ENCODE measurements at places on chromosomes 12 and 14. TPM values are rescaled to one million over a fixed set of nuclear protein-coding genes. Genes with fewer than 3 reads are reported as not detected.

DNA sequence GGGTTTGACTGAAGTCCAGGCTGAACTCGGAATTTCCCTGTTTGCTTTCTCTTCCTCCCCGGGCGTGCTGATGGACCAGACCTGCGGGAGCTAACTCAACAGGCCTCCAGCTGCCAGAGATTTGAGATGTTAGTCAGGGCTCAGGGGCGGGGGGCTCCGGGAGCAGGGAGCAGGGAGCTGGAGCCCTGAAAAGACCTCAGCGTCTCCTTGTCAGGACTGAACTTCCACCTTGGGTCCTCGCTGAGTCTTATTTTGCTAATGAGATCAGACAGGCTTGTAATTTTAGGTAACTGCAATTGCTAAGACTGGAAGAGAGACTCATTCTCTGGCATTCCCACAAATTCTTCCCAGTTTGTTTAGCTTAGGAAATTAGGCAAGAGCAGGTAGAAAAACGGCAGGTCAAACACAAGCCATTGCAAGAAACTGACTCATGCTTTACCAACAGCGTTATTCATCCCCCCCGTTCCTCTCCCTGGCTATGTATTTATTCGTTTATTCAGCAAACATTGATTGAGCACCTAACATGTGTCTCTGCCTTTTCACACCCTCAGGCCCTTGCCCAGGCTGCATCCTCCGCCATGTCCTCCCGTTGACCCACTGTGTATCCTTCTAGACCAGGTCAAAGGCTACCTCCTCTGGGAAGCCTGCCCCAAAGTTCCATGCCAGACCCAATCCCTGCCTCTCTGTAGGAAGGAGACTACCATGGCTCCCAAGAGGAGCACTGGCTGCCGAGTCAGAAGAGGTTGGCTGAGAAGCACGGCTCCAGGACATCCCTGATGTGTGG is 80.4 kb upstream of the DIO3 start:
- no peak for DNase-seq

GRCh38 chr14:104883681-104884361 is 18.8 kb downstream of the CEP170B start:
- no peak for DNase-seq

DNA sequence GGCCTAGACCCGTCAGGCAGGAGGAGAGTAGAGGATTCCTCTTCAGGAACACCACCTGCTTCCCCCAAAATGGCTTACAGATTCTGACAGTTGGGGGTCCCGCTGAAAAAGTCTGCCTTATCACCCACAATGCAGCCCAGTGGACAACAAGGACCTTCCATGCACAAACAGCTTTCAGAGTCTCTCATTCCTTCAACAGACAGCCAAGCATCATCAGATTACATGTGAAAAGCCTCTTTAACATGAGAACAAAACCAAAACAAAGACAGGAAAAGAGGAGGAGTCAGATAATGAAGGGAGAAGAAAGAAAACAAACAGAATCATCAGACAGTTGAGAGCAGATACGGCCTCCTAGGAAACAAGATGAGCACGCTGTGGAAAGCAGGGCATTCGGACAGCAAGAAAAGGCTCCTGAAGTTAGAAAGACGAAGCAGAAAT is 18.3 kb downstream of the KCTD10 start:
- DNase-seq: no peak

GRCh38 chr12:66902020-66902419 is 223.1 kb upstream of the GRIP1 start:
- DNase-seq: no peak

DNA sequence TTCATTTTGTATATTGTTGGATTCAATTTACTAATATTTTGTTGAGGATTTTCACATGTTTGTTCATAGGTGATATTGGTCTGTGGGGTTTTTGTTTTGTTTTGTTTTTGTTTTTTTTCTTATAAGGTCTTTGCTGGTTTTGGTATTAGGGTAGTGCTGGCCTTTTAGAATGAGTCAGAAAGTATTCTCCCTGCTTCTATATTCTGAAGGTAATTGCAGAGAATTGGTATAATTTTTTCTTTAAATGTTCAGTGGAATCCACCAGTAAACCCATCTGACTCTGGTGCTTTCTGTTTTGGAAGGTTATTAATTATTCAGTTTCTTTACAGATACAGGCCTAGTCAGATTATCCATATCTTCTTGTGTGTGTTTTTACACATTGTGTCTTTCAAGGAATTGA is 8.9 kb downstream of the TOGARAM1 start:
- DNase-seq: no peak

DNA sequence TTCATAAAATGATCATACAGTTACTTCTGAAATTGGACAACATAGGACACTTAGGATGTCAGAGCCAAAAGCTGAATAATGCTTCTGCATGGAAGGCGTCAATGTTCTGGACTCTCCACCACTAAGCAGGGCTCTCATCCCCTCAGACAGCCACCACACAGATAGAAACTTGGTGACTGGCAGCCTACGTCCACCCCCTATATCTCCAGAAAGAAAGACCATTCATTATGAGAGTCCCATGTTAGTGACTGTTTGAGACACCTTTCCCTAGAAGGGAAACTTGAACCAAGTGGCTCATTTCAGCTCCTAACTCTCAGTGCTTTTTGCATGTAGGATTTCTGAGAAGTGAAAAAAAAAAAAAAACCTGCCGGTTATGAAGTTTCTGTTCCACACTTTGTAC is 251.0 kb upstream of the FKBP4 start:
- DNase-seq: no peak

GRCh38 chr12:9925705-9926393 is 6.3 kb downstream of the CLEC2A start:
- peak; percentile 31 for DNase-seq

GRCh38 chr12:94718114-94718513 is 67.8 kb upstream of the TMCC3 start:
- no peak for DNase-seq

- DNase-seq: no peak
These were observed 67.1 kb downstream of the PPFIA2 start for GRCh38 chr12:81692008-81692407.

DNA sequence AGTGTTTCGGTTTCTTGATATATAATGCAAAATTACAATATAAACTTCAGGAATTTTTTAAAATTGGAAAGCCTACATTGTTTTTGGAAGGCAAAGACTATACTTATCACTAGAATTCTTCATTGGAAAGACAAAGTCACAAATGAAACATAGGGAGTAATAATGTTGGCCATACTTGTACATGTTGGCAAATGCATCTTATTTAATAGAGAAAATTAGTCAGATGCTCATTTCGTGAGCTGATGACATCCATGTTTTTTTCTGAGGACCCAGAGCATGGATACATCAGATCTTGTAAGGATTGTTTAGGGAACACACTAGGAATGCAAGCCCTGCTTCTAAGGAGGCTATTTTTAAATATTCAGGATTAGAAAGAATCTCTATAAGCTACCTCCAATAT is 4.6 kb upstream of the SLC15A5 start:
- DNase-seq: no peak

DNA sequence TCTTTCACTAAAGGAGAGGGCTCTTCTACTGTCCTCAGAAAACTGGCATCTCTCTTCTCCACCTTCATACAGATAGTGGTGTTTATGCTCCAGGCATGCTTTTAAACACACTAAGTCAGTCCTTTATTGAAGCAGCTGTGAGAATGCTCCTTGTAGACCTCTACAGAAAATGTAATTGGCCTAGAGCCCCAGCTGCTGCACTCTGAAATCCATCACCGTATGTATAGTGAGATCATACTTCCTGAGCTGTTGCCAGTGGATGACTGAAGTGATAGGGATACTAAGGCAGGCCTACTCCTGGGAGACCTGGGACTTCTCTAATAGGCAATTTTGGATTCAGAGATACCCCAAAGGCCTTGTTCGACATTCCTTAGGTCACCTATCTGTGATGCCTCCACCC is 535.4 kb downstream of the RPS29 start:
- peak; percentile 72 for DNase-seq

- no peak for DNase-seq
These were observed 23.0 kb upstream of the BATF start for GRCh38 chr14:75499084-75499875.

DNA sequence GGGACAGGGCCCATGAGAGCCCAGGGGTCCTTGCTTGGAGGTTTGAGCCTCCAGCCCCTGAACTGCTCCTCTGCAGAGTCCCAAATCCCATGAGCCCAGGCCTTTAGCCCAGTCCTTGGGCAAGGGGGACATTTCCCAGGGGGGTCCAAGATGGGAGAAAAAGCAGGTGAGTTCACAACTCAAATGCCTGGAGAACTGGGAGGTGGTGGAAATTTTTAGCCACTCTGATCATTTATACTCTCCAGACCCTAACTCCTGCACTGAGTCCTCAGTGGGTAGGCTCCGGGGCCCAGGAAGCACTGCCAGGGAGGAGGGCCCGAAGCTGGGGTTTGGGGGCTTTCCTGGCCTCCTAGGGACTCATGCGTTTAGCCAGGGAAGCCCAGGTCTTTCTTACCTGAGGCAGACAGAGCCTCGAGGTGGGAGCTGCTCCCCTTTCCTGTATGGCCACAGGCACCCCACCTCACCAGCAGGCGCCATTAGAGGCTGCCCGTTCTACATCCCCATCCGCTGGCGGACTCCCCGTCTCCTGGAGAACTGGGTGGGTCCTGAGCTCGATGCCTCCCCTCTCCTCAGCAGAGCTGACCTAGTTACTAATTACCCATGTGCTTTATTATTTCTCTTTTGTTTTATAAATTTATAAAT is 998 bp downstream of the HNF1A start:
- DNase-seq: no peak

GRCh38 chr12:82089369-82090121 is 268.6 kb downstream of the CCDC59 start:
- no peak for DNase-seq

DNA sequence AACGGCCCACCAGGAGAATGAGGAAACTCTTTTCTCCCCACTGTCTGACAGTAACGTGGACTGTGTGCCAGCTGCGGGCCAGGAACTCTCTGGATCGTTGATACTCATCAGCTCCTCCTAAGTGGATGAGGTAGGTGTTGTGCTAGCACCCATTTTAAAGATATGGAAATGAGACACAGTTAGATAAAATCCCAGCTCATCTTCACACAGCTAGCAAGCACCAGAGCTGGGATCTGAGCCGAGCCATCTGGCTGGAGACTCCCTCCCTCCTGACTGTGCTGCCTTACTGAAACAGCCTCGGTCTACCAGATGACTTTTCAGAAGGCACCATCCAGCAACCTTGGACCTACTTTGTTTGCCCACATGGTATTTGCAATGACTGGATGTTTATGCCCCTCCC is 49.2 kb downstream of the TMEM132D start:
- DNase-seq: peak; percentile 27

DNA sequence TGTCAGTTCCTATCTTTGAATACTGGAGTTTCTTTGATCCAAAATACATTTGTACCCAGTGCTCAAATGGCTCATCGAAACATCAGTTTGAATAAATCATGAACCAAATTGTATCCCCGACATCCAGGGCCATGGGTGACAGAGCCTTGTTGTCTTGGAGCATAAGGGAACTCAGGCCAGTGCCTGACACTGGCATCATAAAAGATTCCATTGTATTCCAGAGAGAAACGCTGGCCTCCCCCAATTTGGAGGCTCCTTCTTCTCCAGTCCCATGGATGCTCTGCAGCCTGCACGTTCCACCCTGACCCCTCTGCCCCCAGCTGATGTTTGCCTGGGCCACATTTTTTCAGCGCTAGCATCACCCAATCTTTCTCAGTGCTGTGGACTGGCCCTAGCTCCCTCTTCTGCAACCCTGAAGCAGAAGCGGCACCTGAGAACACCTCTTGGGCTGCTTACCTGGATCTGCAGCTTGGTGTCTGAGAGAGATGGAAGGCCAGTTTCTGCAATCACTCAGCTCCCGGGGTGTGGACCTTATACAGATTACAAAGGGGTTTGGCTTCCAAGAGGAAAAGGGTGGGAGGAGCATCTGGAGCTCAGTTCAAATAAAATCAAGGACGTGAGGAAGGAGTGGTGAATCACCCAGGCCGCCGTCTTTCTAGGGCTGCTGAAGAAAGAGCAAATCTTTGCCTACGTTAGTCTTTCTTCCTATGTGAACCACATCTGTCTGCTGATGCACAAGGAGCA is at the start of gene RNASE1:
TSS of gene RNASE1 (minus strand) at position 504 of the 744 bp plus-strand sequence. CDS start 776 bp downstream, outside the sequence.
- DNase-seq: no peak

DNA sequence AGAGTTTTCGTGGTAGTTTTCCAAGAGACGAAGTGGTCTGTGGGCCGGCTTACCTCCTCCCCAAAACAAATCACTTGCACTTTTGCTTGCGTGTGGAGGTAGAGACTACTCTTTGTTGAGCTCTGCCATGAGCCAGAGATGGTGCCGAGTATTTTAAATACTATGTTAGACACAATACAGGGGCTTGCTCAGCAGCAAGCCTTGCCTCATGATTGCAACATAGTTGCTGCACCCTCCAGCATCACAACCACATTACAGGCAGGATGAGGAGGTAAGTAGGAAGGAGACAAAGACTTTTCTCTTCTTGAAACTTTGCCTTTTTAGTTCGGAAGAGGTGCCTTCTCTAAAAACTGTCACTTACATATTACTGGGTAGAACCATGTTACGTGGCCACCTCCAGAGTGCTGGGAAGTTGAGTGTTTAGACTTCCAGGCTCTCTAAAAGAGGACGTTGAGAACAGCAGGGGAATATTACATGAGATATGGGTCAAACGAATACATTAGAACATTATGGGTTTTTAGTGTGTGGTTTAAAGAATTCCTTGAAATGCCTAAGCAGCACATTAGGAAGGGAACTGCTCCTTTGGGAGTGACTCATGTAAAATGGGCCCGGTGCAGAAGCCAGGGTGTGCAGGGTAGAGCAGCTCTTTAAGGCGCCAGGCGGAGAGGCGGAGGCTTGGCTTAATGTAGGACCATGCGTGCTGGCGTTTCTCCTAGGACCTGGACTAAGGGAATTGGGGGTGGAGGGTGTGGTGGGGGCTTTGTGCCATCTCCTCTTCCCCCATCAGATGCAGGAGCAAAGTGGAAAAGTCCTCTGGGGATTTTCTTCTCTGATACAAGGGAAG is 110.6 kb upstream of the PRMT8 start:
- no peak for DNase-seq

DNA sequence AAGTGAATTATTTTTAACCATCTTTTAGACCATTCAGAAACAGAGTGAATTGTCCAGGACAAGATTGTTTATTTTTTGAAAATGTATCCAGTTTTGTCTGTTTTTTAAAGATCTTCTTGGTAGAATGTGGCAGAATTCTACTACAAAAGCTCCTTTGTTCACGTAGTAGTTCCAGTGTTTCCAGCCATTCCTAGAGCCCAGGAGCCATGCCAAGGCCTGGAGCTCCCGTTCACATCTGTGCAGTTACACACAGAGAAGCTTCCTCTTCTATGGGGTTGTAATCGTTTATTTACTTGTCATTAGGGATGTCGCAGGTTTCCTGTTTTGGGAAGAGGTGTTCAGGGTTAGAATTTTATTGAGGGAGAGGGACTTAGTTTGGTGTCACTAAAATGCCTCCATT is 409.8 kb downstream of the NPAS3 start:
- no peak for DNase-seq

GRCh38 chr12:21801522-21802288 is 27.2 kb upstream of the KCNJ8 start:
- no peak for DNase-seq

- DNase-seq: no peak
These were observed 403.3 kb downstream of the ADAMTS20 start for GRCh38 chr12:43148691-43149090.

- no peak for DNase-seq
These were observed 1.7 kb downstream of the KRT79 start for GRCh38 chr12:52832451-52832850.

DIO3 gene
- polyA plus RNA-seq: 3.0 TPM

FLRT2 gene
- 131 TPM for polyA plus RNA-seq

MOAP1 gene
- 26.8 TPM for polyA plus RNA-seq

BEST3 gene
- 41.2 TPM for polyA plus RNA-seq

IQSEC3 gene
- 1.9 TPM for polyA plus RNA-seq

TAS2R46 gene
- polyA plus RNA-seq: not detected

FGD4 gene
- polyA plus RNA-seq: not detected

DDX51 gene
- 15.1 TPM for polyA plus RNA-seq

IFNG-AS1 gene
- polyA plus RNA-seq: 0.52 TPM

DAO gene
- polyA plus RNA-seq: not detected

SLC6A15 gene
- not detected for polyA plus RNA-seq
